ENCODE measurements at places on chromosomes 12 and 14. TPM values are rescaled to one million over a fixed set of nuclear protein-coding genes. Genes with fewer than 3 reads are reported as not detected.

The KIF26A gene
- 0.32 TPM for total RNA-seq

The CLEC2A gene
- not detected for total RNA-seq

The GZMH gene
- not detected for total RNA-seq

The KRT82 gene
- total RNA-seq = not detected

The LRRC10 gene
- total RNA-seq = not detected

The SYT10 gene
- total RNA-seq = not detected

The CEBPE gene
- not detected for total RNA-seq

The ZNF740 gene
- 6.5 TPM for total RNA-seq

The GLT8D2 gene
- 24.3 TPM for total RNA-seq

The SPX gene
- 0.97 TPM for total RNA-seq

The GALNT6 gene
- total RNA-seq = 3.4 TPM

The GRIP1 gene
- total RNA-seq = not detected
